ENCODE measurements at places on chromosomes 3 and 15.

DNA sequence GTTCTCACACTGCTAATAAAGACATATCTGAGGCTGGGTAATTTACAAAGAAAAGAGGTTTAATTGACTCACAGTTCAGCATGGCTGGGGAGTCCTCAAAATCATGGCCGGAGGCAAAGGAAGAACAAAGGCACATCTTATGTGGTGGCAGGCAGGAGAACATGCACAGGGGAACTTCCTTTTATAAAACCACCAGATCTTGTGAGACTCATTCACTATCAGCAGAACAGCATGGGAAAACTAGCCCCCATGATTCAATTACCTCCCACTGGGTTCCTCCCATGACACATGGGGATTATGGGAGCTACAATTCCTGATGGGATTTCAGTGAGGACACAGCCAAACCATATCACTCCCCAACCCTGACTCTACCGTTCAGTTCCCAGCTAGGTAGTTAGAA, 59.7 kb upstream of the MINAR1 start:
- DNase-seq: no peak

- no peak for DNase-seq
Measured at GRCh38 chr15:51128701-51129100, 34.0 kb upstream of the TNFAIP8L3 start.

GRCh38 chr3:177600411-177600810, 403.1 kb upstream of the TBL1XR1 start:
- no peak for DNase-seq

- DNase-seq: no peak
Measured at GRCh38 chr3:108333961-108334360, 37.6 kb downstream of the HHLA2 start.

DNA sequence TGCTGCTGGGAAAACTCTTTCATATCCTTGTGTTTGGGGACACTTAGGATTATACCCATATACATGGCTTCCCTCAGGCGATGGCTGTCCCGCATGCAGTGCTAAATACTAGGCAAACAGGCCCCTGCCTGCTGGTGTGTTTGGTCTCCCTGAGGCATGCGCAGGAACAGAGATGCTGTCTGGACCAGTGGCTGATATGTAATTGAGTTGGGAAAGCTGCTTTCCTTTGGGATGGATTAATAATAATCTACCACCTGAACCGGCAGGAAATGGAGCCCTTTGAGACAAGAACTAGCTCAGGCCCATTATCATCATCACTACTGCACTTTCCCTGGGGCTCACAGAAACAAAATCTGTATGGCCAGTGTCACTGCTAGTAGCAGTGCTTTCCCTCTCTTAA, 18.0 kb downstream of the ZDHHC3 start:
- no peak for DNase-seq

- no peak for DNase-seq
Measured at GRCh38 chr3:42117175-42118008, 26.2 kb downstream of the TRAK1 start.

DNA sequence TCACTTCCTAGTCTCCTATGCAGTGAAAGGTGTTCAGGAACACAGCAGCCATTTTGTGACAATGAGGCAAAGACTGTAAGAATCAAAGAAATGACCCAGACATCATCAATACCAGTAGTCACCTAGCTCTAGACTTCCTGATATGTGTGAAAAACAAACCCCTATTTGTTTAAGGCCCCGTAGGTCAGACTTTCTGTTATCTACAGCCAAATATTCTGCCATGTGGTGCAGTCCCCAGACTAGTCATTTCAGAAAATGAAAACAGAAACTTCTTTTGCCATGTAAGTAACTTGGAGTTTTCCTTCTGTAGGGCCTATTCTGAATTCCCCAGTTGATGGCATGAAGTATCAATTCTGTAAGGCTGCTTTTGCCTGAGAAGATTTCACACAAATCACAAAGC, 181.7 kb upstream of the SNTN start:
- DNase-seq: no peak

DNA sequence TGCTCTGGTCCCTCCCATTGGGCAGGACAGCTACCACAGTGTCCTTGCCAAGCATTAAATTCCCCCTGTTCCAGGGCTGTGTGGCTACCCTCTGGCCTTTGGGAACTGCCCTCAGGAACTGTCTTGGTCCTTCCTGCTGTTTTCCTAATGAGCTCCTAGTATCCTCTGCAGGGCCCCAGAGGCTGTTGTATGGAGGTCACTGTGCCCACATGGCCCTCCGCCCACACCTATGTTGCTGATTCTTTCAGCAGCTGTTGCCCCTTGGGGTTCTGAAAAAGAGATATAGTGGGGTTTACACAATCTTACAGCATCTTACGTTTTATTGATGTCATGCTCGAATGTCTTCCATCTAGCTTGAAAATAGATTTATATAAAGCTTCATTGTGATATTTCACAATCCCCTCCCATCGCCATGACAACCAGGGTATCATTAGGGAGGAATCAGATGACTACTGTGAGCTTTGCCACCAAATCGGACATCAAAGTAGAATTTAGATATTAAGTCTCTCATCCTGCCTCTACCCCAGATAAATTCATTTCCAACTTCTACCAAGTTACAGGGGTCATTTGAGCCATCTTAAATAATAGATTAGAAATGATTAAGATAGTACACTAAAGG, 97.1 kb upstream of the NR2E3 start:
- DNase-seq: no peak

DNA sequence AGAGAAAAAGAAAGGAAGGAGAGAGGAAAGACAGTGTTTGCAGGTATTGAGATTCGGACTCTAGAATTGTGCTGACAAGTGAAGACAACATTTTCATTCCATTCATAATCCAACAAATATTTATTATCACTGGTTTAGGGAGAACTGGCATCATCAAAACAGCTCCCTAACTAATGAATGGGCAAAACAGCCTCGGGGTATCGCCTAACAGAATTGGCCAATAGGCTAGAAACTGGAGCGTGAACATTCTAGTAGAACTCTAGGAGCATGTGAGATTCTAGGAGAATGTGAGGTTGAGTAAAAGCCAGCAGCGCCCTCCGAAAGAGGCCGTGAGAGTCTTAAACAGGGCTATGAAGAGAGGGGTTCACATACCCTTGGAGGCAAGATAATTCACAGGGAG, 221.8 kb upstream of the WNT5A start:
- DNase-seq: no peak

- no peak for DNase-seq
Measured at GRCh38 chr3:139230391-139230790, 113.4 kb upstream of the MRPS22 start.

All from NCI-H510A treated with DMSO at 0.1 percent for 48 hours (cell line).